ENCODE measurements at places on chromosomes 11 and 22. TPM values are rescaled to one million over a fixed set of nuclear protein-coding genes. Genes with fewer than 3 reads are reported as not detected.

The MYBPC3 gene
- total RNA-seq = 0.06 TPM

DNA sequence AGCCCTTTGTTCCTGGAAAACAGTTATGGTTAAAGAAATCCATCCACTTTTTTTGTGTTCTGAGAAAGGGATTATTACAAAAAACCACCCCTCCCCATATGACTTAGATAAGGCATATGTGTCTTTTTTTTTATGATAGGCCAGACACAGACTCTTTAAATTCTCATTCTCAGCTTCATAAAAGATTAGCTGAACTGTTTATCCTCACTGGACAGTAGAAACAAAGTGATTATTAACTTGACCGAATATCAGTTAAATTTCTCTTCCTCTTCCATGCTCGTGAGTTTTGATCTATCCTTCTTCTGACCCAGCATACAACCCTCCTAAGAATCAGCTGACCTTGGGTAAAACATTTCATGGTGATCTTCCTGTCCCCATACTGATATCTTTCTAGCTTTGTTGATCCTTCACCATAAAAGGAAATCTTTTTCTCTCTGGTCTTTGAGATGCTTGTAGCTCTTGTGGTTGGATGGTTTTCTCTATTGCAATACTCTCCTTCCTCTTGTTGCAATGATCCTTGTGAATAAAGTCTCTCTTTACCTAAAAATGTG is 26.2 kb downstream of the OR2AG2 start:
- H3K4me3 ChIP-seq = no peak overlapping the region
- no peak overlapping the region for H3K27ac ChIP-seq
- H3K36me3 ChIP-seq = no peaks in the 10 kb centered on the region
- no peaks in the 10 kb centered on the region for H3K27me3 ChIP-seq
- DNase-seq = no peak
- H3K4me1 ChIP-seq = no peaks in the 10 kb centered on the region

The MRGPRX3 gene
- total RNA-seq = not detected

The OR51B5 gene
- total RNA-seq = 0.22 TPM

GRCh38 chr22:50700387-50701075 is 27.9 kb downstream of the SHANK3 start:
- no peaks in the 10 kb centered on the region for H3K36me3 ChIP-seq
- no peak overlapping the region for H3K4me3 ChIP-seq
- no peak for DNase-seq
- H3K27me3 ChIP-seq = peaks cover 23% of the 10 kb centered on the region
- H3K27ac ChIP-seq = no peak overlapping the region

DNA sequence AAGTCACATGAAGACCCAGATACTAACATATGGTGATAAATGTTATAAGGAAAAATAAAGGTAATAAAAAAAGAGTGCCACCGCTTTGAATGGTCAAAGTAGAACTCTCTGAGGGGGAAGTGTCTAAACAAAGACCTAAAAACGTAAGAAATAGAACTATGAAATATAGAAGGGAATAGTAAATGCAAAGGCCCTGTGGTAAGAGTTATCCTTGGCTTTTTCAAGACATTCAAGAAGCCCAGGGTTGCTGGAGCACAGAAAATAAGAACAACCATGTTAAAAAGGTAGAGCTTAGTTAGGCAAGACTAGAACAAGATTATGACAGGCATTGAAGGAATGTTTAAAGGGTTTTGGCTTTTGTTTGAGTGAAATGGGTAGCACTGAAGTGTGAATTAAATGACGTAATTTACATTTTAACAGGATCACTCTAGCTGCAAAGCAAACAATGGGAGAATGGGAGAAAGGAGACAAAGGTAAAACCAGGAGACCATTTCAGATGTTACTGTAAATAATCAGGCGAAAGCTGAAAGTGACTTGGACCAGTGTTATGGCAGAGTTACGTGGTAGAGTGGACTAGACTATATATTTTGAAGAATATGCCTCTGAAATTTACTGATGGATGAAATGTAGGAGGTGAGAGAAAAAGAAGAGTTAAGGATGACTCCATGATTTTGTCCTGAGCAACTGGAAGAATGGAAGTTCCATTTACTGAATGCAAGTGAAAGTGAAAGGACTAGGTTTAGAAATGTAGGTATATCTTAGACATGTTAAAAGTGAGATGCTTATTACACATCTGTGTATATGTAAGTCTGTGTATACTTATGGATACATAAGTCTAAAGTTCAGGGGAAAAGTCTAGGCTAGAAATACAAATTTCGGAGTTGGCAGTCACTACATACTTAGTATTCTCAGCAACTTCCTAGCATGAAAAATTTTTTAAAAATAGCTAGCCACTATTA is 28.5 kb downstream of the BTBD10 start:
- DNase-seq = peak; percentile 41
- peaks cover 28% of the 10 kb centered on the region for H3K4me1 ChIP-seq
- H3K4me3 ChIP-seq = no peak overlapping the region
- H3K36me3 ChIP-seq = no peaks in the 10 kb centered on the region
- peak overlapping the region; percentile 8 for H3K27ac ChIP-seq
- H3K27me3 ChIP-seq = no peaks in the 10 kb centered on the region

All from neural progenitor cell (in vitro differentiated cells).